ENCODE measurements at places on chromosomes 7 and 10.

GRCh38 chr7:55369427-55370400, 4.6 kb downstream of the LANCL2 start:
- no peak for DNase-seq

GRCh38 chr7:132872034-132872433, 209.9 kb downstream of the CHCHD3 start:
- DNase-seq = no peak

DNA sequence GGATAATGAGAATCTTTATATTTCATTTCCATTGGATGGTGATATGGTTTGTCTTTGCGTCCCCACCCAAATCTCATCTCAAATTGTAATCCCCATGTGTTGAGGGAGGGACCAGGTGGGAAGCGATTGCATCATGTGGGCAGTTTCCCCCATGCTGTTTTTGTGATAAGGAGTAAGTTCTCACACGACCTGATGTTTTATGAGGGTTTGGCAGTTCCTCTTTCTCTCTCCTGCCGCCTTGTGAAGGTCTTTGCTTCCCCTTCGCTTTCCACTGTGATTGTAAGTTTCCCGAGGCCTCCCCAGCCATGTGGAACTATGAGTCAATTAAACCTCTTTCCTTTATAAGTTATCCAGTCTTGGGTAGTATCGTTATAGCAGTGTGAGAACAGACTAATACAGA, 59.4 kb downstream of the MTPN start:
- no peak for DNase-seq

- DNase-seq = no peak
Measured at GRCh38 chr7:96005271-96005670, 232.9 kb downstream of the DYNC1I1 start.
